Fibroblast of skin of right biceps (primary cell): ENCODE measurements at places on chromosomes 16 and 17.

- peak; percentile 67 for DNase-seq
Measured at GRCh38 chr17:17613708-17614114, 22.2 kb upstream of the PEMT start.

- no peak for DNase-seq
Measured at GRCh38 chr17:33580215-33580614, 287.1 kb upstream of the ASIC2 start.

DNA sequence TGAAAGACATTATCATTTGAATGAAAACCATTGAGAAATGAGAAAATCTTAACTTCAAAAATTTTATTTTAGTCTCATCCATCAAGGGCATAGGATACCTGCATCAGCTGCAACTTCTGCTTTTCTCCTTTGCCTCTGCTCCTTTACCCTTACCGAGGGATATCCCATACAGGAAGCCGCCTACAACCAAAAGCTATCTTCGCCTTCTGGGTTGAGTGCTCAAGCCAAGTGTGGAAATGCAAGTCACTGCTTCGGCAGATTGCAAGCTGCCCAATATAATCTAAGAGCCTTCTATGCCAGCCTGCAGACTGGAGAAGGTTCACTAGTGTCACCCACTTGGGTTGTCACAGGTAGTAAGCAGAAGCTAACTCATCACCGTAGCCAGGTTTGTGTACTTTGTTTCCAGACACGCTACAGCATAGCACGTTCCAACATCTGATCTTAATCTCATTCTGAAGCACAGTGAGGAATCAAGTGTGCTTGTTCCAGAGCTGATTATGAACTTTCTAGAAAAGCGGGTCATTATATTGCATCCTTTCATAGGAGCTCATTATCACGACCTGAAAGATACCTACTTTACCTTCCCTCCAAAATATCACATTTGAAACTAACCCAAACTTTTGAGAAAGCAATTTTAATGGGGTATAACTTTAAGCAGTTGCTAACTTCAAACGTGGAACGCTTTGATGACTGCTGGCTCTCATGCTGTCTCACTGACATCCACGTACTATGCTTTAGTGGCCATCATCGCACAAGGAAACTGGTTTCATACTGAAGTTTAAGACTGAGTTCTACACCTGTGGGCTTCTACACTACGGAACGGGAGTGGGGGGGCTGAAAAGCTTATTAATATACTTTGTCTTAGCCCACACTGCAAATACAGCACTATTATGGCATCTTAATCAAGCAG lies 8.0 kb upstream of the UNK start:
- DNase-seq = peak; percentile 17

- DNase-seq = no peak
Measured at GRCh38 chr16:83329441-83329840, 478.3 kb upstream of the HSBP1 start.

- no peak for DNase-seq
Measured at GRCh38 chr16:50602531-50603205, 54.5 kb downstream of the NKD1 start.
